ENCODE measurements at places on chromosomes 4 and X.

- DNase-seq: no peak
These were observed 44.9 kb downstream of the ANAPC4 start for GRCh38 chr4:25421816-25422525.

DNA sequence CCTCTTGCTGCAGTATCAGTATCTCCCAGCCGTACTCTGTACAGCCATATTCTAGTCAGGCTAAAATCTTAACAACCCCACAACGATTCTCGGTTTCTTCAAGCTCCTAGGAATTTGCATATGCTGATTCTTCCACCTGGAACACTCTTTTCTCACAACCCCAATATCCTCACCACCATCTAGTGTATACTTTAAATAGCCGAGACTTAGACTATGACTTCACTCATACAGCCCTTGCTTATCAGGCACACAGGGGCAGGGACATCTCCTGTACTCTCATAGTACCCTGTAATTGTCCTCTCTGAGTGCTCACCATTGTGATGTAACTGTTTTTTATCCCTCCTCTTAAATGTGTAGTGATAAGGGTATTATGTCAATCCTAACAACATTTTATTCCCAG, 2126.4 kb upstream of the TENM3 start:
- no peak for DNase-seq

DNA sequence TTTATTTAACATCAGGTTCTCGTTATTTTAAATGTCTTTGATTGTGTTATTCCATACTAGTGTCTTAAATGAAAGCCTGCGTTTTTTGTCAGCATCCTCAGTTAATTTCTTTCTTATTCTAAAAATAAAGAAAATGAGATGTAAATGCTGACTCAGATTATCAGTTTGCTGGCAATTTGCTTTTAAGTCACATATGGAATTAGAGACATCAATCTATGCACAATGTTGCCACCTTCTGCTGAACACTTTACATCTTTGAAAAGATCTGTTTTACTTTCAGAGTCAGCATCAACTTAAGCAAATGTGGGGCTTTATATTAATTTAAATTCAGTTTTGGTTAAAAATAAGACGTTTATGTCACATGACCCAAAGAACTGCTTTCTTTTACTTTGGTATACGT, 99.2 kb downstream of the ADGRL3 start:
- DNase-seq: no peak

- no peak for DNase-seq
These were observed 43.9 kb downstream of the RASSF6 start for GRCh38 chr4:73576381-73576780.

- no peak for DNase-seq
These were observed 3.3 kb upstream of the AWAT2 start for GRCh38 chrX:70052895-70053615.

GRCh38 chr4:149891426-149891825, 75.8 kb upstream of the IQCM start:
- DNase-seq: no peak

DNA sequence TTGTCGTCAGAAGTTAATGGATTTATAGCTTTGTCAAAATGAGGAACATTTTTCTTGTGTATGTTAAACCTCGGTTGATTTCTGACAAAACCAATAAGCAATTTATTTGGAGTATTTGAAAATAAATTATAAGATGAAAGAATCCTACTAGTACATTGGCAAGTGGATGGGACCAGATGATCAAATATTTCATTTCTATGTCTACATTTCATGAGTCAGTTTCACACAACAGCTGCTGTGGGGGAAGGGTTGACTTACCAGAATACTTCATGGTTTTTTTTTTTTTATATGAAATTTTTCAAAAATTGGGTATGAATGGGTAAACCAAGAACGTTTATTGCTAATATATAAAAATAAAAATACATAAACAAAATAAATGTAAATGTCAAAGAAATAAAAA, 39.4 kb downstream of the RAPGEF2 start:
- DNase-seq: no peak

DNA sequence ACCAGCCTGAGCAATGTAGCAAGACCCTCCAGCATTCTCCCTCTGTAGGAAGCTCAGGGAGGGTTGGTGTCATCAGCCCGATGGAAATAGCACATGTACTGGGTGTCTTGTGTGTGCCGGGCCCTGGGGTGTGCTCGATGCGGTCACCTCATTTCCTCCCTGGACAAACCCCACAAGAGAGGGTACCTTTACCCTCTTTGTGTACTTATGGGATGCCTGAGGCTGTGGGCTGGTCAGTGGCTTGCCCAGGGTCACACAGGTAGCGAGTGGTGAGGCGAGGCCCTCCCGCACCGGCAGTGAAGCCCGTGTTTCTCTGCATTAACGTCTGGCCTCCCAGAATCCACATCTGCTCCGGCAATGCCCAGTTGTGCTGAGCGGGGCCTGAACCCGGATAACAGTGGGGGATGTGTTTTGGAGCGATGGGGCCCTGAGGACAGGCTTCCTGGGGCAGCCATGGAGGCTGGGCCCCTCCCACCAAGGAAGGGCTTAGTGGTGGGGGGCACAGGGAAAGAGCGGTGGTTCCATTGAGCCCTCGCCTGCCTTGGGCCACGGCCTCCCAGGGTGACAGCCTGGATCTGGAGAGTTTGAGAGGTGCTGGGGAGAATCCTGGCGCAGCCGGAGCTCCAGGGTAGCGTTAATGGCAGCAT, 8.1 kb downstream of the PSAPL1 start:
- no peak for DNase-seq

GRCh38 chrX:119757979-119758730, at the start of gene SOWAHD:
TSS of gene SOWAHD (plus strand) at chrX:119758588. CDS start at chrX:119758668, 80 bp downstream.
- DNase-seq: no peak

DNA sequence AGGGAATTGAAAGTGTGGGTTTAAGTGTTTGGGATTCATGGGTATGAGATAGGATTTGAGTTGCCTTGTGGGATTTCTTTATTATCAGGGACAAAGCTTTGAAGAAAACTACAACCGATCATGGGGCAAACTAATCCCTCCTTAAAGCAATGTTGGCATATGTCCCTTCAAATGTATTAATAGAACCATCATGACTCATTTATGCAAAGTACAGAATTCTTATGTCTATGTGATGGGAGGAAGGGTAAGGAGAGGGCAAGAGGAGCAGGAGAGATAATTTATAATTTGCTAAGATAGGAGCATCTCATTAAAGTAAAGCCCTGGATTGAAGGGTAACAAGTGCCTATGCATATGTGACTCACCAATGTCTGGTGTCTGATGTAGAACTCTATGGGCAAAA, 94.2 kb downstream of the PHEX start:
- no peak for DNase-seq
